Astrocyte (in vitro differentiated cells and primary cell): ENCODE measurements at places on chromosomes 12 and 14. TPM values are rescaled to one million over a fixed set of nuclear protein-coding genes. Genes with fewer than 3 reads are reported as not detected.
A peak's percentile ranks its signal among the peaks of the same experiment; 100 is the strongest.

- DNase-seq: no peak
- no peak overlapping the region for H3K27ac ChIP-seq
- no peak overlapping the region for H3K4me3 ChIP-seq
- peaks cover 6% of the 10 kb centered on the region for H3K36me3 ChIP-seq
Observed at GRCh38 chr14:73889376-73889775, 2.7 kb downstream of the ZNF410 start.

DNA sequence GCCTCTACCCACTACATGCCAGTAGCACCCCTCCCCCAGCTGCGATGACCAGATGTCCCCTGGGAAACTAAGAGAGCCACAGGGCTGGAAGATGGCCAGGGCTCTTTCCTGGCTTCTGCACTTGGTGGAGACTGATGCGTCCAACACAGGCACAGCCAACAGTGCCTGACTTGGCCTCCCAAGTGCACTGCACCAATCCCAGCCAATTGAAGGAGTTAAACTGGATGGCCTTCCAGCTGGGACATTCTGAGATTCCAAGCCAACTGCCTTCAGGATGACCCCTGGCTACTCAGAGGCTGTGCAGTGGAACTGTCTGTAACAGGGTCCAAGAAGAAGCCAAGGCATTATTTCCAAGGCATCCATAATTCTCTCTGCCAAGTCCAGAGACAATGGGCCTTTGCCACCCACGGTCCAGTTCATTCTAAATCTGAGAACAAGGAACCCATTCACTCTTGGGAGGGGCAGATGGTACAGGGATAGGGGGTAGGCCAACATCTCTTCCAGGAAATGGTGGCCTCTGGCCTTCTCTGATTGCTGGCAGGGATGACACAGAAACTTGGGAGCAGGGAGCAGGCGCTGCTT lies 35.2 kb downstream of the PRIMA1 start:
- no peaks in the 10 kb centered on the region for H3K36me3 ChIP-seq
- H3K4me3 ChIP-seq: no peak overlapping the region
- H3K27ac ChIP-seq: no peak overlapping the region
- H3K27me3 ChIP-seq: no peaks in the 10 kb centered on the region
- no peak for DNase-seq

DNA sequence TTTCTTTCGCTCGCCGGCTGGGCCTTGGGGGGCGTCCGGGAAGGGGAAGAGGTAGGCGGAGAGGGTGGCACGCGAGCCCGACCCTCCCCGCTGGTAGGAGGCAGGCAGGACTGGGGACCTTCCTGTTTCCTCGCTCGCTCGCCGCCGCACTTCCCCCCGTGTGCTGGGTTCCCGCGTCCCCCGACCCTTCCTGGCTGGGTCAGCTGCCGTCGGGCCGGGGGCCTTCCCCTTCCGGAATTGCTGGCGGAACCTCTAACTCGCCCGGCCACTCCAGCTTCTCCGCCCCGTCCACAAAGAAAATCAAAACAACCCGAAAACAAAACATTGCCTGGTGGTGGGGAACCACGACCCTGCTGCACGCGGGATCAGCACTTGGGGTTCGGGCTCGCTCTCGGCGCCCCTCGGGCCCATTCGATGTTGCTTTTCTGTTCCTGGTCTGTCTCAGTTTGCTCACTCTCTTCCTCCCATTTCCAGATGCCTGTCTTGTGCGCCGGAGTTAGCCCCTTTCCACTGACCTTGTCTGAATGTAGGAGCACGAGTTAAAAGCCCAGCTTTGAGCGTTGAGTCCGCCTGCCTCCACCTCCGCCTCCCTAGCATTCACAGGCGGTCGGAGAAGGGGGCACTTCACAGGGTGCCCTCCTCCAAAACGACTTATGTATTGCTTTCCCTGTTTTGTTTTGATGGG lies 581 bp downstream of the PAPOLA start:
- DNase-seq: peak; percentile 15
- H3K36me3 ChIP-seq: no peaks in the 10 kb centered on the region
- H3K4me3 ChIP-seq: peak overlapping the region; percentile 93
- H3K27ac ChIP-seq: peak overlapping the region; percentile 95
- H3K4me1 ChIP-seq: peaks cover 9% of the 10 kb centered on the region
- H3K27me3 ChIP-seq: no peaks in the 10 kb centered on the region

DNA sequence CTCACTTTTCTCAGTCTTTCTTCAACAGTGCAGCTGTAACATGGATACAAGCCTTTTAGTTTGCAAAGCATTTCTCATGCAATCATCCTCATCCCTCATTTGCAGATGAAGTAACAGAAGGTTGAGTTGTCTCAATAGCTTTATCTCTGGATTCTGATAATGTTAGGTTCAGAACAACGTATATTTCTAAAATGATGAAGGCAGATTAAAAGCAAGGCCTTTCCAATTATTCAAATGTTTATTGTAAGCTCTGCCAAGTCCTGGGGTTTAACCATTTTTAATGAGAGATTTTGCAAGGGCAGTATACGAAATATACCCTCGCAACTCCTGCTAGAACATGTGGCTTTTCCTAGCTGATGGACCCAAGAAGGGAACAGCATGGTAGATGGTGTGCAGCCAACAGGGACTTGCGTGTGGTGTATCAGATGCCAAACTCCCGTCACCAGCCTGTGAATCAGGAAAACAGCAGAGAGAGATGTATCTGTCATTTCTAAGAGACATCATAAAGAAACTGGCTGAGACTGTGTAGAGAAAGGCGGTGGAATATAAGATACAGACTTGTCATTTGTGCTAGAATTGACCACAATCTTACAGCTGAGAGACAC lies 319.7 kb downstream of the MED13L start:
- H3K27ac ChIP-seq: no peak overlapping the region
- peaks cover 19% of the 10 kb centered on the region for H3K36me3 ChIP-seq
- H3K27me3 ChIP-seq: no peaks in the 10 kb centered on the region
- DNase-seq: no peak
- no peak overlapping the region for H3K4me3 ChIP-seq

GRCh38 chr14:105171004-105171673 lies 2.6 kb upstream of the JAG2 start:
- H3K4me1 ChIP-seq: peaks cover 7% of the 10 kb centered on the region
- no peak overlapping the region for H3K4me3 ChIP-seq
- H3K27me3 ChIP-seq: peaks cover 17% of the 10 kb centered on the region
- no peak overlapping the region for H3K27ac ChIP-seq

- DNase-seq: no peak
- no peaks in the 10 kb centered on the region for H3K27me3 ChIP-seq
- no peak overlapping the region for H3K27ac ChIP-seq
- no peak overlapping the region for H3K4me3 ChIP-seq
Observed at GRCh38 chr12:130770413-130771028, 54.4 kb upstream of the RIMBP2 start.

DNA sequence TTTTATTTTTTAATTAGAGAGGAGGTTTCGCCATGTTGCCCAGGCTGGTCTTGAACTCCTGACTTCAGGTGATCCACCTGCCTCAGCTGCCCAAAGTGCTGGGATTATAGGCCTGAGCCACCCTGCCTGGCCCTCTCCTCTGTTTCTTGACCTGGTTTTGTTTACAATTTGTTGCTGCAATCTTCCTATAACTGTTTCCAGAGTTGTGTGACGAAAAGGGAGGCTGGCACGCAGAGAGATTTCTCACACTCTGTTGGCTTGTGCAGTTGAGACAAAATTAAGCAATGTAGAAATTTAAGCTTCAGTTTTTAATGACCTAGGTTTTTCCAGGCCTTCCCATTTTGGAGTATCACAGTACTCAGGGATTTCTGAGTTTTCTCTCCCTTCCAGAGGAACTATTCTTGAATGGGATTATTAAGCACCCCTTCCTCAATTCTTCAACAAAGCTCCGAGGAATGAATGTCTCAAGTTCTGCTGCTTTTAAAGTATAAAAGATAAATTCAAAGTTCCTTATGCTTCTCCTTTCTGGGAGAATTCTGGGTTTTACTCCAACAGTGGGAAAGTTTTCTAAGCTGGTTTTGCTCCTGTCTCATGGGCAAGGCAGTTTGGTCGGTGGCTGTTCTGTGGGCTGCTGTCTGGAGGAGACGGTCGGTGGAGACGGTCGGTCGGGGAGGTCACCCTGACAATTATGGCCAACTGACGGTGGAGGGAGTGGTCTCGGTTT lies 20.4 kb upstream of the FOS start:
- DNase-seq: no peak
- peak overlapping the region; percentile 98 for H3K27ac ChIP-seq
- no peaks in the 10 kb centered on the region for H3K27me3 ChIP-seq

DNA sequence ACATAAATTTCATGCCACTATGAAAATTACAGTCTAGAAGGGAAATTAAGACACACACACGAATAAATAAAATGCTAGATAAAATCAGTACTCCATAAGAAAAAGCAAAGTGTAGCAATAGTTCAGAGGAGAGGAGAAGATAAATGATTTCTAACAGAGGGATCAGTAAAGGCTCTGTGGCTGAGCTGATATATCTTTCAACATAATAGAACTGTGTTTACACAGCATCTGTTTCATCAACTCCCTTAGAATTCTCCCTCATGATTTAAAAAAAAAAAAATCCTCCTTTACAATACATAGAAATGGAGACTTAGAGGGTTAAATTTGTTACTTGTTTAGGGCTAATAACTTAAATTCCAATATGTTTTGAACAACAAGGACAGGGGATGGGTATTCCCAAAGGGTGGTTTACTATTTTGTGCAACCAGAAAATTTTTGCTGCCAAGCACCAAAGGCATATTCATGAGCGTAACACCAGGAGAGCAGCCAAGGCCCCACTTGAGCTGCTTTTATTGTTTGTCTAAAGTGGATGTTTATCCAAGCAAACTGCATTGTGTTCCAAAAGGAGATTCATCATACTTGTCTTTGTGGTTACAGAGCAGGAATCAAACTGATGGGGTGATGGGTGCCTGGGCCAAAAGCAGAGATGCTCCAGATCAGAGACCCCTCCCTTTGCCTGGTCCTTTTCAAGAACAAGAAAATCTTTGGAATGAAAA lies 162.7 kb downstream of the BMP4 start:
- no peak overlapping the region for H3K4me3 ChIP-seq
- no peak overlapping the region for H3K27ac ChIP-seq
- no peaks in the 10 kb centered on the region for H3K4me1 ChIP-seq
- DNase-seq: peak; percentile 39
- H3K36me3 ChIP-seq: no peaks in the 10 kb centered on the region

DNA sequence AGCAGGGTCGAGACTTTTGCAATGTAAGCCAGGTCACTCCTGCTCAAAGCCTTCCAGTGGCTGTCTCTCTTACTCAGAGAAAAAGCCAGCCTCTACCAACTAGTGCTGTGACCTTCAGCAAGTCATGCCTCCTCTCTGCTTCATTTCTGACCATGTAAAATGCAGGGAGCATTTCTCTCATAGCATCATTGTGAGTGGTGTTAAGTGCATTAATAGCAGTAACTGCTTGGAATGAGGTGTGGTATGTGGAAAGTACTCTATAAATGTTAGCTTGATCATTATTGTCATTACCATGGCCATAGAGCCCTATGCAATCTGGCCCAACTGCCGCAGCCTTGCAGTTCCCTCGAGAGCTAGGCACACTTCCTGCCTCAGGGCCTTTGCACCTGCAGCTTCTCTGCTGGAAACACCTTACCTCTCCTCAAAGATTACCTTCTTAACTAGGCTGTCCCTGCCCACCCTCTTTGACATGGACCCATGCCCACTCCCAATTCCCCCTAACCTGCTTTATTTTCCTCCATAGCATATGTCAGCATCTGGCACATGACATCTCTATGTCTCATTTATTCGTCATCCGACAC lies 10.9 kb downstream of the PLEKHD1 start:
- no peak overlapping the region for H3K4me3 ChIP-seq
- no peaks in the 10 kb centered on the region for H3K36me3 ChIP-seq
- no peak for DNase-seq
- no peaks in the 10 kb centered on the region for H3K4me1 ChIP-seq
- no peak overlapping the region for H3K27ac ChIP-seq
- peaks cover 8% of the 10 kb centered on the region for H3K27me3 ChIP-seq

GRCh38 chr14:64997108-64997794 lies 10.6 kb downstream of the FNTB start:
- no peaks in the 10 kb centered on the region for H3K27me3 ChIP-seq
- no peak overlapping the region for H3K4me3 ChIP-seq
- peak; percentile 47 for DNase-seq
- H3K27ac ChIP-seq: no peak overlapping the region
- H3K4me1 ChIP-seq: peaks cover 12% of the 10 kb centered on the region

GRCh38 chr12:107645630-107646333 lies 39.8 kb upstream of the PWP1 start:
- no peaks in the 10 kb centered on the region for H3K4me1 ChIP-seq
- no peaks in the 10 kb centered on the region for H3K27me3 ChIP-seq
- no peaks in the 10 kb centered on the region for H3K36me3 ChIP-seq

GRCh38 chr14:75711796-75712211 lies 50.8 kb downstream of the TTLL5 start:
- H3K27ac ChIP-seq: peak overlapping the region; percentile 86
- no peaks in the 10 kb centered on the region for H3K36me3 ChIP-seq
- H3K27me3 ChIP-seq: no peaks in the 10 kb centered on the region
- peak; percentile 95 for DNase-seq
- peaks cover 27% of the 10 kb centered on the region for H3K4me1 ChIP-seq

DNA sequence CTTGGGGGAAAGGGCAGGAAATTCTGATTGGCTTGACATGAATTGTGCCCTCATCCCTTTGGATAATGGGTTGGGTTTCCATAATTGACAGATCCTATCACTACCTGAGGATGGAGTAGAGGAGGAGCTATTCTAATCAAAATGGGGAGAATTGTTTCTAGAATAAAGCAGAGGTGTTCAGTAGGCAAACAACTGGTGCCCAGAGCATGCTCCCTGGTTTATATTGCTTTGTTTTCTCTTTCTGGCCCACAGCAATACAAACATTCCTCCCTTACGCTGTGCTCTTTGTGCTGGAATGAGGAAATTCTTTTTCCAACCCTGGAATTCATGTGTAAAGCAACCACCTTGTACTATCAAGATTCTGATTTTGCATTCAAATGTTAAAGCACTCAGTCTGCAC lies 147.4 kb downstream of the RASSF9 start:
- no peak overlapping the region for H3K4me3 ChIP-seq
- no peaks in the 10 kb centered on the region for H3K36me3 ChIP-seq
- H3K27me3 ChIP-seq: no peaks in the 10 kb centered on the region
- no peaks in the 10 kb centered on the region for H3K4me1 ChIP-seq

GRCh38 chr14:28340816-28341215 lies 425.8 kb upstream of the FOXG1 start:
- H3K36me3 ChIP-seq: no peaks in the 10 kb centered on the region
- no peak overlapping the region for H3K27ac ChIP-seq
- no peaks in the 10 kb centered on the region for H3K27me3 ChIP-seq
- no peak overlapping the region for H3K4me3 ChIP-seq

- no peaks in the 10 kb centered on the region for H3K36me3 ChIP-seq
- no peak overlapping the region for H3K27ac ChIP-seq
- DNase-seq: no peak
- no peaks in the 10 kb centered on the region for H3K4me1 ChIP-seq
- no peak overlapping the region for H3K4me3 ChIP-seq
Observed at GRCh38 chr12:68157380-68157779, 2.2 kb downstream of the IFNG start.

- no peak overlapping the region for H3K4me3 ChIP-seq
- H3K27me3 ChIP-seq: no peaks in the 10 kb centered on the region
- peaks cover 14% of the 10 kb centered on the region for H3K4me1 ChIP-seq
- DNase-seq: peak; percentile 94
- peak overlapping the region; percentile 90 for H3K27ac ChIP-seq
- H3K36me3 ChIP-seq: no peaks in the 10 kb centered on the region
Observed at GRCh38 chr14:49512147-49512551, 74.0 kb downstream of the RPS29 start.

The UNC79 gene
- total RNA-seq: 0.66 and 0.75 TPM in 2 replicates

The POTEM gene
- not detected in 2 replicates for total RNA-seq

The SLC10A1 gene
- total RNA-seq: not detected in 2 replicates

The ZDHHC22 gene
- 0.50 and 0.52 TPM in 2 replicates for total RNA-seq

The TAS2R7 gene
- total RNA-seq: not detected in 2 replicates

The DLGAP5 gene
- total RNA-seq: 2.2 and 5.4 TPM in 2 replicates

The PTHLH gene
- 48.5 and 53.5 TPM in 2 replicates for total RNA-seq

The GPR68 gene
- 0.38 and 0.50 TPM in 2 replicates for total RNA-seq
